ENCODE measurements at places on chromosomes 12 and 14. TPM values are rescaled to one million over a fixed set of nuclear protein-coding genes. Genes with fewer than 3 reads are reported as not detected.

- DNase-seq = no peak
Observed at GRCh38 chr14:31479027-31479426, 8.8 kb downstream of the GPR33 start.

The PAPLN gene
- 6.0 TPM for total RNA-seq

DNA sequence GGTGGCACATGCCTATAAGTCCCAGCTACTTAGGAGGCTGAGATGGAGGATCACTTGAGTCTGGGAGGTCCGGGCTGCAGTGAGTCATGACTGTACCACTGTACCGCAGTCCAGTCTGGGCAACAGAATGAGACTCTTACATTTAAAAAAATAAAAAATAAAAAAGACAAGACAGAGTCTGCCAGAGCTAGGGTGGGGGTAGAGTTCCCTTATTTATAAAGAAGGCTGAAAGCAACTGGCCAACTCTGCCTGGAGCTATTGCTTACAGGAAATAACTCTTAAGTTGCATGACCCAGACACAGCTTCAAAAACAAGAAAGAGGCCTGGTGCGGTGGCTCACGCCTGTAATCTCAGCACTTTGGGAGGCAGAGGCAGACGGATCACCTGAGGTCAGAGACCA is 31.5 kb downstream of the NUMB start:
- DNase-seq = no peak

The LALBA gene
- total RNA-seq = not detected

DNA sequence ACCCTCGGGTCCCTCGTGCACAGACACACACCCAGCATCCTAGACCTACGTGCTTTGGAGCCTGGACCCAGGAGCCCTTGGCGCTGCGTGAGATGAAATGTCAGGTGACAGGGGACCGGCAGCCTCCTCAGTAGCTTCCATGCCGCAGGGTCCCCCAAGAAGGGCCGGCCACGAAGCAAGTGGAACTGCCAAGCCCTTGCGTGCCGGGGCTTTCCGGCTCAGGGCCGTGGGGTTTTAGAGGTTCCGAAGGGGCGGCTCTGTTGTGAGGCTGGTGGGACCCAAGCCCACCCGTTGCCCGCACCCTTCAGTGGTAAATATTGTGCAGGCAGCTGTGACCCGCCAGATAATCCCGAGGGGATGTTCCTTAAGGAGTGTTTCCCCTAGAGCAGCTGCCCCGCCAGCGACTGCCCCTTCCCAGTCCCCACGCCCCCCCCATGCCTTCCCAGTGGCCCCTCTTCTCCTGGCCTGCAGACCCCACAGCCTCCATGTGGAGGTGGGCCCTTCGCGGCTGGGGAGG is 133.7 kb downstream of the ADGRD1 start:
- no peak for DNase-seq

The MANSC4 gene
- not detected for total RNA-seq

- DNase-seq = no peak
Observed at GRCh38 chr12:93434256-93434865, 7.4 kb downstream of the UBE2N start.

DNA sequence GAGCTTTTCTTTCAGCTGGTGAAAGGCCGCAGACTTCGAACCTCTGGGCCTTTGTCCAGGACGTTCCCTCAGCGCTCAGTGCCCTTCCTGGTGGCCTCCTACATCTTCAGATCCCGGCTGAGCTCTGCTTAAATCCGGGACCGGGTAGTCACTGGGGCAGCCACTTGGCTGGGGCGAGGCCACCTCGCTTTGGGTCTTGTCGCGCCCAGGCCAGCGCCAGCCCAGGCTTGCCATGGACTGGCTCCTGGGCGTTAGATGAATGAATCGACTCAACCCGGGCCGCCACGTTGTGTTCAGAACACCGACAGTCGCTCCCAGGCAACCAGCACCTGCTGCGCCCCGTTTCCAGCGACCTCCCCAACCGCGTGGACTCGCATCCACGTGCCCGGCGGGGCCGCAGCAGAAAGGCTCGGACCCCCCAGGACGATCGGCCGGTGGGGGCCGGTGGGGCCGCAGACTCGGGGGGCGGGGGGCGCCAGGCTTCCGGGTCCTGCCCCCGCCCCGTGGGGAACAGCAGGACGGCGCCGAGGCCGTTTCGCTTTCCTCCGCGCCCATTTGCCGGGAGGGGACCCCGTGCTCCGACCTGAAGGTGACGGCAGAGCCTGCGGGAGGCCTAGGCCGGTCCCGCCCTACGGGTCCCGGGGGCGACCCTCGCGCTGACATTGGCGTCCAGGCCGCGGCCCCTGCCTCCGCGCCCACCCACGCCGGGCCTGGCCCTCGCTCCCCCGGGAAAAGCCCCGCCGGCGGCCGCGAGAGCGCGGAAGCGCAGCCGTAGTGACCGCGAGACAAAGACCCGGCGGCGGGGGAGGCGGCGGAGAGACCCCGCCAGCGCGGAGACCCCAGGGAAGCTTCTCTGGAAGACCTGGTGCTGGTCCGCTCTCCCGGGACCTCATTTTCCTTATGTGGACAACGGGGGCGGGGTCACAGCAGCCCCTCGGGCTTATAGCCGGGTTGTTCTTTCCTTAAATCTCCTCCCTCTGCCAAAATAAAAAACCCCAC is 37.3 kb upstream of the RCOR1 start:
- no peak for DNase-seq

The KCNK13 gene
- not detected for total RNA-seq

DNA sequence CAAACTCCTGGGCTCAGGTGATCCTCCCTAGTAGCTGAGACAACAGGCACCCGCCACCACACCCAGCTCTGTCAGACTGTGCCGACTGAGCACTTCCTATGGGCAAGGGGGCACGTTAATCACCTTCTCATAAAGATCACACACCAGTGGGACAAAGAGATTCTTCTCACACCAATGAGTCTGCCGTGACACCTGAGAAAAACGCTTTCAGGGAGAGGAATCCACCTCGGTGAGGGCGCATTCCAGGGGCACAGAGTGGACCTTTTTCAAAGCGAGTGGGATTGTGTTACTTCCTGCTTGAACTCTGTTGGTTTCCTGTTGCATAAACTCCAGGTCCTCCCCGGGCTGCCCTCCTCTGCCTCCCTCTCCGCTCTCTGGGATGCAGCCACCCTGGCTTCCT is 17.5 kb upstream of the SCARB1 start:
- DNase-seq = no peak

The OR6C4 gene
- total RNA-seq = not detected

DNA sequence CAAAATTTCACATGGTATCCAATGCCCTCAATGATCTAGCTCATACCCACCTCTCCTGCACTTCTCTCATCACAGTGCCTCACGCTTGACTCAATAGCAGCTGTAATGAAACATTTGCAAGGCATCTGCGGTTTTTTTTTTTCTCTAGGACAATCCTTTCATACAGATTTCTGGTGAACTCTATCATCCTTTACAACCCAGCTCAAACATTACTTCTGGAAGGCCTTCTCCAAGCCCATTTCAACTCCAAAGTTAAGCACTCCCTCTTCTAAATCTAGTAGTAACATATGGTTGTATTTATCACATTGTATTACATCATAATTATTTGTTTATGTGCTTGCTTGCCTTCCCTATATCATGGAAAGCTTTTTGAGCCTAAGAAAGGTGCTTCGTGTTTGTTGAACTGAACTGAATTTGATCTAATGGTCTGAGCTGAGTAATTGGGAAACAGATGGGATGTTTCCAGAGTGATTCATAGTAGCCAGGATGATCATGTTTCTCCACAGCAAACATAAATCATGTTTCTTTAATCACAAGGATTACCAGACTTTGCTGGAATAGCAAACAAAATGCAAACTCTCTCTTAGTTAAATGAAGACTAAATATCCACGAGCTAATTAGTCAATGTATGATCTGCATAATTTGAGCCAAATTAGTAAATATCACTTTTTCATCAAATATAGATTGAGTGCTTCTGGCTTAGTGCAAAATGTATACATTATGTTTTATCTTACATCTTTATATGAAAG is 14.3 kb downstream of the CFL2 start:
- peak; percentile 97 for DNase-seq

GRCh38 chr14:91946622-91947474 is 646 bp downstream of the FBLN5 start:
- no peak for DNase-seq

DNA sequence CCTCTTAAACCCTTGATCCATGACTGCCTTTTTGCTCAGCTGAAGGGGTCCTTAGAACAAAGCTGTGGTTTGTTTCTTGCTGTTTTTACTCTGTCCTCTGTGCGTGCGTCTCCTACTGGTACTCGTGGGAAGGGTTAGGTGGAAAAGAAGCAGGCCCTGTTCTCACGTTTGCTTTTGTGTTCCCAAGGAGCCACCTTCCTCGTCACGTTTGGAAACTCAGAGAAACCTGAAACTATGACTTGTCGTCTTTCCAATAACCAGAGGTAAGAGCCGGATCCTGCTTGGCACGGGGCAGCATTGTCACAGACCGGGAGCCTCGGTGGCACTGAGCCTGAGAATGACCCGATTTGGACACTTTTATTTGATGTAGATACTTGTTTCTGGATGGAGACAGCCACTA is 13.1 kb downstream of the ZFYVE21 start:
- DNase-seq = peak; percentile 29

All from bronchial epithelial cell (primary cell).